Stimulated activated CD4-positive, alpha-beta T cell treated with anti-CD3 and anti-CD28 coated beads, Interleukin-1b, Interleukin-23, amount 100 ng/mL, for 48 hours (primary cell): ENCODE measurements at places on chromosomes 12 and 14.
A peak's percentile ranks its signal among the peaks of the same experiment; 100 is the strongest.

- no peak for DNase-seq
Measured at GRCh38 chr14:85471744-85472143, 58.2 kb upstream of the FLRT2 start.

GRCh38 chr12:116090516-116090915, 187.0 kb downstream of the MED13L start:
- no peak for DNase-seq

DNA sequence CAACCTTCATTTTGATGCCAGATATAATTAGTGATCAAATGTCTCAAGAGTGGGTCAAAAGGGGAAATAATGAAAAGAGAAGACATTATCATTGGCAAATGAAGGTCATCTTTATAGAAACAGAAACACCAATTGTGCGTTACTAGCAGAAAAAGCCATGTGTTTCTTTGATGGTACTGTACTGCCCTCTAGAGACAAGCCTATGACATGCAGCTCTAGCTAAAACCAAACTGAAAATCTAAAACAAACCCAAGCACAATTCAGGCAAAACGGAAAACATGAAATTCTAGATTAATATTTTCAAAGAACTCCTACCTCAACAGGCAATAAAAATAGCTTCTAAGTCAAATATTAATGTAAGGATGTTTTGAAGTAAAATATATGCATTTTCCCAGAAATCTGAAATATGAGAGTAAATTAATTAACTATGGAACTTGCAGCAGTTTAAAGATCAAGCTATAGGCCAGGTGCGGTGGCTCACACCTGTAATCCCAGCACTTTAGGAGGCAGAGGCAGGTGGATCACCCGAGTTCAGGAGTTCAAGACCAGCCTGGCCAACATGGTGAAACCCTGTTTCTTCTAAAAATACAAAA, 115.4 kb downstream of the KLHL28 start:
- DNase-seq: no peak

DNA sequence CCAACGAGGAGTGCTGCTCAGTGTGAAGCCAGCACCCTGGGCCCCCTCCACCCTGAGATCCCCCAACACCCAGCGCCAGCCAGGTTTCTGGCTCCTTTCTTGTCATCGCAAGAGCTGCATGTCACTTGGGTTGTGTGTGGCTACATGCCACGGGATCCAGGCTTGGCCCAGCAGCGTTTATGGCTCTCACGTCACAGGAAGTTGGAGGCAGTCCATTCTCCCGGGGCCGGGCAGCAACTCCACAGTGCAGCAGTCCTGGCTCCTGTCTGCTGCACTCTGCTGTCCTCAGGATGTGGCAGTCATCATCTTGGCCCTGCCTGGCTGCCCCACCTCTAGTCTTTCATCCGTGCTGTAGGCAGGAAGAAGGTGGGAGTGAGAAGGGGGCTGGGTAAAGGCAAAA, 78.3 kb downstream of the AACS start:
- DNase-seq: no peak

- no peak for DNase-seq
Measured at GRCh38 chr12:1509413-1510052, 84.8 kb downstream of the FBXL14 start.

GRCh38 chr12:71425568-71426299, 13.9 kb upstream of the LGR5 start:
- no peak for DNase-seq

GRCh38 chr14:31241450-31242114, 34.0 kb upstream of the HECTD1 start:
- DNase-seq: no peak

GRCh38 chr14:105857220-105857825, 330.9 kb downstream of the TMEM121 start:
- no peak for DNase-seq

GRCh38 chr14:76040704-76041103, 55.1 kb downstream of the IFT43 start:
- no peak for DNase-seq

DNA sequence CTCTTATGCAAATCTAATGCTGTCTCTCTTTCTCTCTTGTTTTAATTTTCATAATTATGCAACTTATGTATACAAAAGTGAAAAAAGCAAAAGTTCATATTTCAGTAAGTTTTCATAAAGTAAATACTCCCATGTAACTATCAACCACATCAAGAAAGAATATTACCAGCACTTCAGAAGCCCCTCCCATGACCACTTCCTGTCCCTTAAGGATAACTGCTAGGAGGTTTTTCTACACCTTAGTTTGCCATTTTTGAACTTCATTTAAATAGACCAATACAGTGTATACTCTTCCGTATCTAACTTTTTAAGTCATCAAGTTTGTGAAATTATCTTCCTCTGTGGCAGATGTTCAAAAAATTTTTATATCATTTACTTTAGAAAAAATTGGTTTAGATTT, 547 bp upstream of the OR4K15 start:
- DNase-seq: no peak

- DNase-seq: peak; percentile 41
Measured at GRCh38 chr12:110280392-110280778, 662 bp upstream of the ATP2A2 start.

DNA sequence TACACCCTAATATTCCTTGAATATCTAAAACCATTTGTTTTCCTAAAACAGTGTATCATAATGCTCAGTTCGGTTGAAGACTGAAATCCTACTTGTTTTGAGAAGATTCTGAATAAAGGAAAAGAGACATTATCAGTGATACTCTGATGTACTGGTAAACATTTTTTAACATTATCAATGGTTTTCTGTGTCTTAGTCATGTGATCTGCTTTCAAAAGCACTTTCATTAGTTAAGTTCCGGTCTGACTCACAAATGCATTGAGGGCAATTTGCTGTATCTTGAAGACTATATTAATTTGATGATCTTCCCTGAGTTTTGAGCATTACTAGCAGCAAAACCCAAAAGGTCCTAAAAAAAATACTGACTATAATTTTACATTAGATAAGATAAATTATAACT, 145.6 kb downstream of the PRKD1 start:
- no peak for DNase-seq

DNA sequence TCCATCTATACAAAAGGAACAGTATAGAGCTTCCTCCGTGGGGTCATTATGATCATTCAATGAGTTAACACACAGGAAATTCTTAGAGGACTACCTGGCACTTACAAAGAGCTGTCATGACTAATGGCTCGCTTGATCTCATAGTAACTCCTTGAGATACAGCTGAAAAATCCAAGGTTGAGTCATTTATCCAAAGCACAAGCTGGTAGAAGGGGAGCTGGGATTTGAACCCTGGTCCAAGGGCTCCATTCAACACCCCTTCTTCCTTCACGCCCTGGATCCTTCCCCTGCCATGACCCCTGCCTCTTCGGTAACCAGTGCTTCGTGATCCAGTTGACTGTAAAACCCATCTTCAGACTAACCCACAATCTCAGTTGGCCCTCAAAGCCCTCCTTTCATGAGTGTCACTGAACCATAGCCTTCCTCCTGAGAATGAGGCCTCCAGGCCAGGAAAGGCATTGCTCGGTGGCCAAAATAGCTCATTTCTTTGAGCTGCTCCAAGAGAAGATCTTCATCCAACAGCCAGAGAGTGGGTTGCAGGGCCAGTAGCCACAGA, 7.8 kb downstream of the ZFP36L1 start:
- DNase-seq: no peak

DNA sequence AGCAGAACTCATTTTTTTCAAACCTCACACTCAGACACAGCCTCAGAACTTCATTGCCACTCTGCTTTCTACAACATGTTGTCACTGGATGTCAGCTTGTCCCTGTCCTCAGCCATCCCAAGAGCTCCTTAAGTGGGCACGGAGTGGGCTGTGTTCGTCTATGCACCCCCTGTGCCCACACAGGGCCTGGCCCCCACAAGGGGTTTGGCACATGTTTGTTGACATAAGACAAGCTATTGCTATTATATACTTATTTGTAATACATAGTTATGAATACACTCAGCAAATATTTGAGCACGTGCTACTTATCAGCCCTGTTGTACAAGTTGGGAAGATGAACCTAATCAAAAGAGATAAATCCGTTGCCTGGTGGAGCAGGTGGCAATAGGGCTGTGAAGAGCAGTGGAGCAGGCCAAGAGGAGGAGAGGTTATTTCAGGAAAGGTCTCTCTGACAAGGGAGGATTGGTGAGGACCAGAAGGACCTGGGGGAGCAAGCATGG, 4.3 kb upstream of the BDKRB1 start:
- no peak for DNase-seq

DNA sequence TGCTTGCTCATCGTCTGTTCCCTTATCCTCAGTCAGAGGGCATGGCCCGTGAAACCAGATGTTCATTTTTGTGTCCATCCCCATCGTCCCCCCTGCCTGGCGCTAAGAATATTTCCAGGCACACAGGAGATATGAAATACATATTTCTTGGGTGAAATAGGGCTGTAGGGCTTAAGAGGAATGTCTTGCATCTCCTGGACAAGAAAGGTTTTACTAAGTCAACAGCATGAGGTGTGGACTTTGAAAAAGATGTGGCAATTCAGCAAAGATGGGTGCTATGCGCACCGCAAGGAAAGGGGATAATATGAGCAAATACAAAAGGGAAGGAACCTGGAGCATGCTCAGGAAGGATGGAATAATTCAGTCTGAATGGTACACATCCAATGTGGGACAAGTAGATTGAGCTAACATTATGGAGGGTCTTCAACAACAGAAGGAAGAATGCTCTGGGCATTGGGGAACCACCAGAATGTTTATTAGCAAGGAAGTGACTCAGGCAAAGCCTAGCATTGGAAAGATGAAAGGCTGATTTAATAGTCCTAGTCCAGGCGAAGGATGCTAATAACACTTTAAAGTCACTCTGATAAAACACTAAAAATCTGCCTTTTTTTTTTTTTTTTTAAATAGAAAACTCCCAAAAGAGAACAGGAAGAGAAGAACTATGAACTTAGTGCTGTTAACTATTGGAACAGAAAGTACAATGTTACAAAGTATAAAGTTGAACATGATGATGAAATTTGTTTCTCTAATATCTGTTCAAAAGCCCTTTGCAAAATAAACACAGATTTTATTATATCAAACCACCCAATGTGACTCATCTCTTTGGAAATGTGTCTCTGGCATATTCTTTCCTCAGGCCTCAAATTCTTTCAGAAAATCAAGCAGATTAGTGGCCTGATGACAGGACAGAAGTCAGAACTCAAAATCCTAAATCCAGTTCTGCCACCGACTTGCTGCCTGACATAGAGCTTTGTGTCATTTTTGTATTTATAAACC, 449.5 kb downstream of the BCAT1 start:
- DNase-seq: no peak

- no peak for DNase-seq
Measured at GRCh38 chr12:67151886-67152285, 117.3 kb upstream of the CAND1 start.

GRCh38 chr12:54588890-54589267, 420 bp upstream of the PPP1R1A start:
- DNase-seq: no peak

GRCh38 chr12:106128585-106129328, 10.0 kb downstream of the NUAK1 start:
- DNase-seq: no peak

DNA sequence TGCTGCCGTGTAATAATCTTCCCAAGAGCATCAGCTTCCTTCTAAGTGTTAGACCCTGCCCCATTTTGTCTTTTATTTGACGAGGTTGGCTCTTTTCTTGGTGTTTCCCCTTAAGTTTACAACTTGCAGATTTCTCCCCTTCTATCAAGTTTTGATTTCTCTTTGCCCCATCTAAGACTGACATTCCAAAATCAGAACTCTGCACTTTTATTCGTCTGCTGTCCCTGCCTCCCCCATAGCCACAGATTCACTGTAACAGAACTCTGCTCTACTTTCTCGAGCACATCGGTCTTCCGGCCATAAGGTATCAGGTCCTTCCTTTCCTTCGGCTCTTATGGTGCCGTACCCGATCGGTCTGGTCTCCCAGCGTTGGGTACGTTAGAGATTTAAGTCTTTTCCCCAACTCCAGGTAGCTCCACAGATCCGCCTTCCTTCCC, 563 bp downstream of the DCP1B start:
- DNase-seq: no peak

- DNase-seq: no peak
Measured at GRCh38 chr12:57039016-57039798, 10.7 kb downstream of the MYO1A start.

GRCh38 chr12:19771858-19772257, 332.6 kb downstream of the AEBP2 start:
- no peak for DNase-seq

DNA sequence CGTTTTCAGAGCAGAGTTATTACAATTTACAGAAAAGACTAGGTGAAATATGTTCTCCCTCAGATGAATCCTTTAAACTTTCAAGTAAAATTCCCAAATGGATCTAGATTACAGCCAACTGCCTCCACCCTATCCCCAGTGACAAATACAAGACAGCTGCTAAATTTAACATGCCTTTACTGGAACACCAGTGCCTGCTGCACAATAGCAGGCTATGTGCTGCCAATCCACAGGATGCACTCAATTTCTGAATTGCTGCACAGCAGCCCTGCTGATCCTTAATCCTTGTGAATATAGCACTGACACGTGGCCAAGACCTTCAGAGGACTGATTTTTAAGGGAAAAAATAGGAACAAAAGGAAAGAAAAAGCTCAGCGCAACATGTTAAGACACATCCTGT, 128.9 kb downstream of the CCER1 start:
- no peak for DNase-seq

DNA sequence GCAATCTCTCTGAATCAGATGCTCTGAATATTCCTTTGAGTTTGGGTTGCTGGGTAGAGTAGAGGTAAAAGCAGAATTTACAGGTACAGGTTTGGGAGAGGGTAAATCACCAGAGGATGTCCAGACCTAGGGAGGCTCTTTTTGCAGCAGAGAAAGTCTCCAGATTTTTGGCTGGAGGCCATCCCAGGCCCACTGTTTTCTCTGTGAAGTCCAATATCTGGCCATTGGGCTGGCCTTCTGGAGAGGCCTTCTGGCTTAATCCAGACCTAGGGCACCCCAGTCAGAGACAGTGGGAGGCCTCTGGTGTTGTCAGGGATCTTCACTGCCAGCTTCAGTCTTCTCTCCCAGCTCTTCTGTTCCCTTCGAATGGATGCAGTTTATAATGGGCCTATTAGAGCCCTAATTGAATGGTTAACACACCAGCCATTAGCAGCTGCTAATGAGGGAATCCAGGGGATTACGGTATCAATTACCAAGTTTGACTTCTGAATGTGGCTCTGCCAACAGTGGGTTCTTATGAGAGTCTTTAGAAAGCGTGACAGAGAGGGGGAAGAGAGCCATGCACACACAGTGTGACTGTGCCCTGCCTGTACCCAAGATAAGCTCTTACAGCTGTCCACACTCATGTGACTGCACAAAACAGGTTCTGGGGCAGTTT, 183.1 kb downstream of the EMP1 start:
- DNase-seq: no peak

DNA sequence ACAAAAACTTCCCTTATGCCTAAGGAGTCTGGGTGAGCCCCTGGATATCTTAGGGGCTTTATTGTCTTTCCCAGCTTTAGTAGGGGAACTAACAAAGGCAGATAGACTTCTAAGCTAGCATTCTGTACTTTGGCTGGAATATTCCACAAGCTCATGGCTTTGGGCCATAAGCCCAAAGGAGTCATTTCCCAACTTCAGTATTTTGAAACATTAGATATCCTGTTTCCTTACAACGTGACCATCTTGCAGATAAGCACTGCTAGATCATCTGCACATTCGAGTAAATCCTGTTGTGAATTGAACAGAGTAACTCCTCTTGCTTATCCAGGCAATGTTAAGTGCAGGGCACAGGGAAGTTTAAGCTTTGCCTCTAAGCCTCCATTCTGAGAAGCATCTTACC, 70.6 kb upstream of the ACTN1 start:
- DNase-seq: no peak

GRCh38 chr12:53198486-53199110, 8.5 kb downstream of the ITGB7 start:
- DNase-seq: no peak
